A549 treated with AZD2906 at 1 μM for 4 hours (cell line): ENCODE measurements at places on chromosomes 12 and 14. TPM values are rescaled to one million over a fixed set of nuclear protein-coding genes. Genes with fewer than 3 reads are reported as not detected.

Gene CCDC177
- 0.02 to 0.05 TPM (median 0.03 TPM) in 5 replicates for total RNA-seq

Gene MYH6
- total RNA-seq: 0.08 to 0.17 TPM (median 0.10 TPM) in 5 replicates

Gene RNASE13
- total RNA-seq: not detected in 5 replicates

Gene YY1
- 62.4 to 68.7 TPM (median 66.8 TPM) in 5 replicates for total RNA-seq

Gene NELL2
- 0.14 to 0.33 TPM (median 0.16 TPM) in 3 of 5 replicates, not detected in the others for total RNA-seq

Gene SAMD4A
- total RNA-seq: 11.8 to 13.3 TPM (median 12.7 TPM) in 5 replicates

Gene CABP1
- 0.15 to 0.40 TPM (median 0.25 TPM) in 5 replicates for total RNA-seq

Gene NOC4L
- 39.1 to 63.6 TPM (median 58.2 TPM) in 5 replicates for total RNA-seq

Gene IL22
- total RNA-seq: not detected in 5 replicates

Gene TUNAR
- 0.04 TPM in 1 of 5 replicates, not detected in the others for total RNA-seq

Gene HNRNPA1
- total RNA-seq: 1,458 to 2,838 TPM (median 1,525 TPM) in 5 replicates

Gene GPRC5D
- total RNA-seq: 0.40 TPM in 1 of 5 replicates, not detected in the others
